ENCODE measurements at places on chromosomes 5 and 9. TPM values are rescaled to one million over a fixed set of nuclear protein-coding genes. Genes with fewer than 3 reads are reported as not detected.

The RECK gene
- total RNA-seq: 4.0 TPM

The TRPM3 gene
- total RNA-seq: not detected

The CEP78 gene
- 14.8 TPM for total RNA-seq

The SLC25A51 gene
- total RNA-seq: 53.5 TPM

The PDE6A gene
- not detected for total RNA-seq

The SLC36A3 gene
- total RNA-seq: not detected

The LRSAM1 gene
- total RNA-seq: 26.6 TPM

The PDE8B gene
- total RNA-seq: 0.33 TPM

The SLC27A6 gene
- 1.2 TPM for total RNA-seq

The PRLR gene
- 1.8 TPM for total RNA-seq

The PCDHGB5 gene
- total RNA-seq: 19.3 TPM

The TRIP13 gene
- total RNA-seq: 7.4 TPM

The C1QTNF3 gene
- total RNA-seq: 1.1 TPM

The NUTM2G gene
- not detected for total RNA-seq

The STK32A gene
- total RNA-seq: 2.9 TPM

The SHC3 gene
- total RNA-seq: 5.1 TPM

The ZNF618 gene
- 12.1 TPM for total RNA-seq

The ACTBL2 gene
- 1.5 TPM for total RNA-seq

The SETX gene
- 44.2 TPM for total RNA-seq

The COL27A1 gene
- total RNA-seq: 8.4 TPM

The ZNF474 gene
- 0.68 TPM for total RNA-seq

The LRRTM2 gene
- 0.25 TPM for total RNA-seq

The SPOCK1 gene
- 20.1 TPM for total RNA-seq

The DPYSL3 gene
- total RNA-seq: 42.4 TPM
